ENCODE measurements at places on chromosomes 4 and X.

GRCh38 chr4:182447767-182448280 is 204.6 kb downstream of the TENM3 start:
- DNase-seq, result no peak

DNA sequence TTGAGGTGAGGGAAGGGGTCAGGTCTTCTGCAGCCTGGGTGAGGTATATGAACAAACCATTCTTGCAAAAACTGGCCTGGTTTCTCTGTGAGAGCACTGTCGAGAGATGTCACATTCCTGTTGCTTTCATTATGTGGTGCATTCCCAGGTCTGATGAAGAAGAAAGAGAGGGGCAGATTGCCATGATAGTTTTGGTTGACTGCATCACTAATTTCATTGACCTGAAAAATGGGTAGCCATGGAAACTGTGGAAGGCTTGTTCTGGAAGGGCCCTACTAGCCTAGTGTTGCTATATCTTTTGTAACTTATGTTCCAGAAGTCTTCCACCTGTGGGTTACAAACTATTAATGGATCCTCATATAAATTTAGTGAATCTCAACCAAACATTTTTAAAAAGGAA is 32.9 kb upstream of the CYBB start:
- no peak for DNase-seq

DNA sequence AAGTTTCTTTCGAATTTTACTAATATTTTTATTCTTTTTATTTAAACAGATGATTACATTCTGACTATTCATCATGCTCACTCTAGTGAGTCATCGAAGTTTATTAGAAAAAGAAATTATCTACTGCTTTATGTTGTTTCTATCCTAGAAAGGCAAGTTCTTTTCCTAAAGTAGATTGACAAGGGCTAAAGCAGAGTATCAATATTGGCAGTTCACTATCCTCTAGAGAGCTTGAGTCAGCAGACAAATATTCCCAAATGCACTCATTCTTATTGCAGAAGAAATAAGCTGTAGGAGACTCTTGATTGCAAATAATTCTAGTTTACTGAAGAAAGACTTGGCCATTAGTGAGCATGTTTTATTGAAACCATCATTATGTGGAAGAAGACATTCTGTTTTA is 911.8 kb downstream of the CENPC start:
- no peak for DNase-seq

- peak; percentile 26 for DNase-seq
These were observed 14.4 kb downstream of the MCUB start for GRCh38 chr4:109574443-109574850.

DNA sequence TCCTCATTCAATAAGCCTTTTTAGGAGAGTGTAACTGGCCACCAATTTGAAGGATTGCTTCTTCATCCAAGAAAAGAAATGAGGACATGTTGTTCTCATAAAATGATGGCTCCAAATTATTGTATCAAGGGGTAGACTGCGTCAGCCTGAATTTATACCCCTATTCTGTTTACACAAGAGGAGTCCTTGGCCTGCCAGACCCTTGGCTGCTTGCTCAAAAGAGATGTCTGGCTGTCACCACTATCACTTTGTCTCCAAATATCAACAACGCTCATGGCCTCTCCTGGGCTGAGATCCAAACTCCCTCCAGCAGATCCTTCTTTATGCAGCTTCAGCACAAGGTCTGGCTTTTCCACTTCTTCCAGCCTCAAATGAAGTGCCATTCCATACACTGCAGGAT is 127.9 kb downstream of the OR13H1 start:
- DNase-seq, result no peak
